ENCODE measurements at places on chromosomes 3 and 15. TPM values are rescaled to one million over a fixed set of nuclear protein-coding genes. Genes with fewer than 3 reads are reported as not detected.
A peak's percentile ranks its signal among the peaks of the same experiment; 100 is the strongest.

DNA sequence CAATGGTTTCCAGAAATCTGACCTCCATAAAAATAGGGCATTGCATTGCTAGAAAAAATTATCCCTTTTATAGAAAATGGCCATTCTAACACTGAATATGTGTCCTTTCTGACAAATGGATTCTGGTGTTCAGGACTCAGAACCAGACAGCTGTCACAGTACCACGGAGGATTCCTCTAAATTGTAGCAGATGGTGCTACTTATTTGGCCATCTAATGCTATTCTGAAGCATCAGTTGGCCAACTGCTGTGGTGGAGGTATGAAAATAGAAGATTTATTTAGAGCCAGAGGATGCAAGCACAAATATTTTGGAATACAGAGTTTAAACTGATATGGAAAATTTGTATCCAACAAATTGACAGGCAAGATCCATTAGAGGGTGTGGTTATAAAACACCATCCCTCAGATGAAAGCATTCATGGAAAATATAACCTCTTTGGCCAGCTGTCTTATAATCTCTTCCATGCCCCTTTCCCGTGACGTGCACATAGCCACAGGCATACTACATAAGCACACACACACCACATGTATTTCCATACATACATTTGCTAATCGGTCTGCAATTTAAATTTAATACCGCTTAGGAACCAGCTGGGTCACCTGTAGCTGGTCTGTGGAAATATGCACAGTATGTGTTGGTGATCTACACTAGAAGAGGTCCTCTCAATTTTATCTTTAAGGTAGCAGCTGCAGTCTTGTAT is 302.7 kb upstream of the KCNMB2 start:
- DNase-seq = no peak

- DNase-seq = no peak
Observed at GRCh38 chr15:78565951-78566774, 843 bp downstream of the CHRNA5 start.

DNA sequence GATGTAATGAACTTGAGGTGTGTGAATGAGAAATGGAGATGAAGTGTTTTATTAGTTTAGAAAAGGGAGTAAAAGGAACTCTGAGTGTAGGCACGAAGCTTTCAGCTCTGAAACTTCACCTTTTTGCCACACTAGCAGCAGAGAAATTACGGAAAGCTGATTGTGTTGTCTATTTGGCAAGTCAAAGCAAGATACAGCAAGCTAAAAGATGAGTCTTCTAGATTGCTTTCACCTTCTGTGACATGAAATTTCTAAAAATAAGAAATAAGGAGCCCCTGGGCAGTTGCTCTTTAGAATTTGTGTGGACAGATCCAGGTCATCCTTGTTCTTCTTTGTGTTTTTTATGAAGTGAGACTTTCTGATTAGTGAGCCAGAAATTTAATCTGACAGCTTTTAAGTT is 143.4 kb downstream of the FNDC3B start:
- no peak for DNase-seq

- DNase-seq = no peak
Observed at GRCh38 chr3:115208066-115208750, 61.1 kb upstream of the ZBTB20 start.

Gene PLSCR4
- 13.1 TPM for polyA plus RNA-seq

- DNase-seq = no peak
Observed at GRCh38 chr15:77637851-77638692, 5.4 kb upstream of the LINGO1 start.

DNA sequence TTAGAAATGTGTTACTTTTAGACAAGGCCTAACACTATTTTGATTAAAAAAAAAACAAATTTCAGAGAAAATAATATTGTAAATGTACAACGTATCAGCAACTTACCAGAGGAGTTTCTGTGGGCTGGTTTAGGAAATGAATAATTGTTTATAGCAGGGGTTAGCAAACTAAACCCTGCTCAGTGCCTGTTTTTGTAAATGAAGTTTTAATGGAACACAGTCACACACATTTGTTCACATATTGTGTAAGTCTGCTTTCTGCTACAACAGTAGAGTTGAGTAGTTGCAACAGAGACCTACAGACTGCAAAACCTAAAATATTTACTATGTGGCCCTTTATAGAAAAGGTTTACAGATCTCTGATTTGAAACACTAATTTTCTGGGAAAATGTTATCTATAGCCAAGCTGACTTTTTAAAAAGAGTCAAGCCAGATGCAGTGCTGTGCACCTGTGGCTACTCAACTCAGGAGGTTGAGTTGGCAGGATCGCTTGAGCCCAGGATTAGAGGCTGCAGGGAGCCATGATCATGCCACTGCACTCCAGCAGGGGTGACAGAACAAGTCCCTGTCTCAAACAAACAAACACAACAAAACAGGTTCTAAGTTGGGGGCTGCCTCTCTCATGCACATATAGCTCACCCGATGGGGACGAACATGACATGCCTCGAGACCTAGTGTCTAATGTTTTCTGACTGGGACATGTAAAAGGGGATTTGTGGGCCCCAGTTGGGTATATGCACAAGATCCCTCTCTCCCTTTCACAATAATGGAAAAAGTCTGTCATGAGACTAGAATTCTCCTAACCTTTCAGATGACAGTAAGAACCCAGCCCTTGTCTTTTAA is 182.5 kb downstream of the TNIK start:
- no peak for DNase-seq

Gene ZPLD1
- polyA plus RNA-seq = not detected

Gene RBPMS2
- 4.1 TPM for polyA plus RNA-seq

DNA sequence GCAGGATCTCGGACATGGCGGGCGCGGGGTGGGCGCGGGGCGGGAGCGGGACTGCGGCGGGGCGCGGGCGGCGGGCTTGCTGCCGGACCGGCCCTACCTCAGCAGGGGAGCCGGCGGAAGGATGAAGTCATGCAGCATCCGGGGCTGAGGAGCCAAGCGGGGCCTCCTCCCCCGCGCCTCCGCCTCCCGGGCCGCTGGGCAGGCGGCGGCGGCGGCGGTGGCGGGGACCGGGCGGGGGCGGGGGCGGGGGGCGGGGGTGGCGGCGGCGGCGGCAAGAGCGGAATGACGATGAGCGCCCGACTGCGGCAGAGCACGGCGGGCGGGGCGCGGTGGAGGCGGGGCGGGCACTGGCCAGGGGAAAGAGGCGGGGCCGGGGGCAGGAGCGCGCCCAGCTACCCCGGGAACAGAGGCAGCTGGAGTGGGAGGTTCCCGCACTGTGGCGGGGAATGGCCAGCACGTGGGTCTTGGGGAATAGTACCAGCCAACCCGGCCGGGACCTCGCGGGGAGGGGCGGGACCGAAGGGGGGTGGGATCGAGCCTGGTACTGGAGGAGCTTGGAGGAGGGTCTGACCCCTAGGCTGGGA is at the start of gene CAMK2N2:
Gene CAMK2N2 (minus strand): TSS at position 284 of the 584 bp plus-strand sequence. CDS start 268 bp downstream, at position 16.
- DNase-seq = no peak

Gene CASR
- not detected for polyA plus RNA-seq

- DNase-seq = peak; percentile 49
Observed at GRCh38 chr3:175428466-175428865, 569.3 kb downstream of the NAALADL2 start.

GRCh38 chr3:194718079-194718478 is 32.4 kb downstream of the FAM43A start:
- no peak for DNase-seq

DNA sequence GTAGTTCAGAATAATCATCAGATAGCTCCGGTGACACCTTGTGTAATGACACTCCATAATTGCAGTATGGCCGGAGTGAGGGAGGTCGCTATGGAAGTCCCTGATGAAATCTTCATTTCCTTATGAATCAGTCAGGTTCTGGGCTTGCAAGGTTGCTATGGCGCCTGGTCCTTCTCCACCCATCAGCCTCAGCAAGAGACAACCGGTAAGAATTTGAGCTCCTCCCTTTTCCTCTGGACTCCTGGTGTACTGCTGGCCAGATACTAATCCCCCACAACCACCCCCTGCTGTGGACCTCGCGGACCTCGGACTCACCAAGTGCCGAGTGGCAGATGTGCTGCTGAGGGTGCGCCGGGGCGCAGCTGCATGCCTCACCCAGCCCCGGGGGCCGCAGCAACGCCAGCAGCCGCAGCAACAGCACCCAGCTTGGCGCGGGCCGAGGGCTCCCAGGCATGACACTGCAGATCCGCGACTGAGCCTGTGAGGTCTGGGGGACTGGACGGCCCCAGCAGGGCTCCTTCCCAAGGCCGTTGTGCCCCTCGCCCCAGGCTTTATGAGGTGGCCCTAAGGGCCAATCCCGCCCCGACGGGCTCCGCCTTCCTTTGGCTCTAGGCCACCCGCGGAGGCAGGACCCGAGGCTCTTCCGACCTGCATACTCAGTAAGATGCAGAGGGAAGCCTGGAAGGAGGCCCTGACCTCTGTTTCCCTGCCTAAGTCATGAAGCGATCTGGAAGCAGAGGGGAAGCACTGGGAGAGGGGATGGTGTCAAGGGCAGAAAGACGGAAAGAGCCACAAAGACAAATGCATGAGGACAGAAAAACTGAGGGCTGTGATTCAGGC is at the start of gene TIMP4:
Gene TIMP4 (minus strand): TSS at position 526 of the 840 bp plus-strand sequence. CDS start 72 bp downstream, at position 454.
- DNase-seq = no peak

DNA sequence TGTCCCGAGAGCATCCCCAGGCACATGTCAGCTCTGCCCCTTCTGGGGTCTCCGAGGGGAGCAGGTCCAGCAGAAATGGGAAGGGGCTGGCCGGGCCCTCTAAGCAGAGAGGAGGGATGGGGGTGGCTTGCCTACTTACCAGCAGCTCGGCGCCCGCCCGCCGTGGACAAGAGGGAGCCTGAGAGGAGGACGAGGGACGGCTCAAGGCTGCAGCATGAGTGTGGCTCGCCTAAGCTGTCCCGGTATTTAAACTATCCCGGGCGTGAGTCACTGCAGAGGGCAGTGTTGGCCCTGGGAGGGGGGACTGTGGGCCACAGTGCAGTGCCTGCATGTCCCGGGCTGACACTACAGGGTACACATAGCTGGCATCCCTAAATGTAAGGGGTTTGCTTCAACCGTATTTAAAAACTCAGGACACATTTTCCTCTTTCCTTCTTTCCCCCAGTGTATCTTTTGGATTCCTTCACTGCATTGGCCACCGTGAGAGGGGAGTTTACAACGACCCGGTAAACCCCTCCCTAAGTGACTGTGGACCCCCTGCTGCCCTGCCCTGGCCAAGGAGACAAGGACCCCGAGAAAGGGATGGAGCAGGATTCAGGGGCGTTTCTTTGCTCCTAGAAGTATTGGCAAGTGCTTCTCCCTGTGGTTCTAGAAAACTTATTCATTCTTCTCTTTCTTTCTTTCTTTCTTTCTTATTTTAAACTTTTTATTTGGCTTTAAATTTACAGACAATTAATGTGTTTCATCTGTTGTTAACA is at the start of gene LRRC15:
Gene LRRC15 (minus strand): TSS at position 222 of the 758 bp plus-strand sequence. CDS start 8,700 bp downstream, outside the sequence.
- no peak for DNase-seq

Gene UCN2
- 0.19 TPM for polyA plus RNA-seq

GRCh38 chr15:66782785-66783184 is 80.7 kb downstream of the SMAD6 start:
- DNase-seq = no peak

Gene ATP13A4
- polyA plus RNA-seq = 0.48 TPM

Gene ITPKA
- 0.51 TPM for polyA plus RNA-seq

GRCh38 chr3:66106788-66107187 is 68.1 kb upstream of the MAGI1 start:
- DNase-seq = no peak

DNA sequence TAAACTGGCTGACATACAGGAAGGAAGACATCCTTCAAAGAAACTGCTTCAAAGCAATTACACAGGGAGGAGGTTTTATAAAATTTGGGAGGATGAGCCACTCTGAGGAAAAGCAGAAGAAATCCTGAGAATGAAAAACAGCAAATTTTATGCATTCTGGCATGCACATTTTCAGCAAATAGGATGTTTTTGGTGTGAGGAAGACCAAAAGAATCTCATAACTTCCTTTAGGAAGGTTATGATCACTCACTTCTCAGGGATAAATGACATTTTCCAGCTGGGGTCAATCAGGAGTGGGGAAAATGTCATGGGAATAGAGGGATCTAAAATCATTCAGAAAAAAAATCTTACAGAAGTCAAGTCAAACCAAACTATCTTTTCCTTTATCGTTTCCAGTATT is 371.7 kb upstream of the CNTN6 start:
- no peak for DNase-seq

- no peak for DNase-seq
Observed at GRCh38 chr3:186454881-186455703, 89.1 kb downstream of the CRYGS start.

Gene KBTBD12
- polyA plus RNA-seq = 25.6 TPM

GRCh38 chr15:99956022-99956775 is 223.0 kb upstream of the LYSMD4 start:
- no peak for DNase-seq

- no peak for DNase-seq
Observed at GRCh38 chr15:68383161-68384074, 48.5 kb downstream of the ITGA11 start.

Gene TRH
- 0.34 TPM for polyA plus RNA-seq

Gene MESP2
- polyA plus RNA-seq = 0.35 TPM

Gene KBTBD8
- 4.3 TPM for polyA plus RNA-seq

GRCh38 chr3:100047455-100048141 is 66.7 kb downstream of the FILIP1L start:
- DNase-seq = no peak

Gene GABRG3
- polyA plus RNA-seq = 0.22 TPM

Gene UBAP1L
- 4.8 TPM for polyA plus RNA-seq

DNA sequence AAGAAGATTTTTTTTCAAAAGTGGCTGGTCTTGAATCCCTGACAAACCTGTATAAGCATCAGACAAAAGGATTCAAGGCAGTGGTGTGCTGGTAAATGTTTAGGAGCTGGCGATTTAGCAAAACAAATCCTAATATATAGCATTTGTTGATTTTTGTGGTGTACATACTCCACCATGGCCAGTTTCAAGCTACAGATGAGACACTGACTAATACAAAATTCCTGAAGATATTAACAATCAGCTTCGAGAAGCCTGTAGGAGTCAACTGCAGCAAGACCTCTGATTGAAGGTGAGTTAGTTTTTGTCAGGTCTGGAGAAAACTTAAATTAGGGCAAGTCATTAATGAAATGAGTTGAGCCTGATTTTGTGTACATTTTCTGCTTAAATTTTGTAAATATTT is 6.7 kb downstream of the STRIT1 start:
- no peak for DNase-seq

- DNase-seq = no peak
Observed at GRCh38 chr3:123343296-123344174, 105.4 kb downstream of the ADCY5 start.

Gene FBXW12
- polyA plus RNA-seq = 0.15 TPM

GRCh38 chr3:43015572-43015971 is 36.5 kb downstream of the GASK1A start:
- no peak for DNase-seq

Gene RHOA
- 402 TPM for polyA plus RNA-seq

Gene DBR1
- polyA plus RNA-seq = 9.4 TPM

DNA sequence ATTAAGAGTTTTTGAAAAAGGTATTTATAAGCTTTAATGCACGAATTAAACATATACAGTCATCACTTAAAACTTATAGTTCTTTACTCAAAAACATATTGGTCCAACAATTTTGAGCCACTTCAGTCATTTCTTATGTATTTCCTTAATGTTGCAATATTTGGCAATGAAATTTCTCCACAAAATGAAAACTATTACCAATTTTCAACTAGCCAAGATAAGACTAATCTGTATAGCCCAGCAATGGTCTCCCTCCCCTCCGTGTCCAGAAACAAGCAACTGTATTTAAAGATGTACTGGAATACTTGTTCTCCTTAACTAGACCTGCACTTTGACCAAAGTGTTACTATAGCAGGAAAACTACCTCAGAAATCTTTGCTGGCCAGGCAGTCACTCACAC is 9.2 kb downstream of the ARF4 start:
- no peak for DNase-seq

Gene TEX55
- not detected for polyA plus RNA-seq
